ENCODE measurements at places on chromosomes 3 and 15.

DNA sequence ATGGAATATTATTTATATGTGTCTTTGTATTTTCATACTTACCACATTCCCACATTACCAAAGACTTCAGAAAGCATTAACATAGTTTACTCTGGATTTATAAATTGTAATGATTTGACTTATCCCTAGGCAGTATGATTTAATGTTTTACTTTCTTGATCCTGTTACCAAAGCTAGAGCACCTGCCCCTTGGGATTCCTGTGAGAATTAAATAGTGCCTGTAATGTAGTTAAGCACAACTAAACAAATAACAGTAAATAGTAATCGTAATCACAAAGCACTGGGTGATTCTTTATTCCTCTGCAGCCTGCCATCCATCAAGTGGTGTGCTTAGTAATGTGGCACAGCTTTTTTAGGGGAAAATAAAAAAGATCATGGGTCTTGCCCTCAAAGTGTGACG lies 39.1 kb downstream of the ATP2C1 start:
- no peak for DNase-seq

GRCh38 chr3:50123394-50124051 lies 31.6 kb upstream of the SEMA3F start:
- no peak for DNase-seq

DNA sequence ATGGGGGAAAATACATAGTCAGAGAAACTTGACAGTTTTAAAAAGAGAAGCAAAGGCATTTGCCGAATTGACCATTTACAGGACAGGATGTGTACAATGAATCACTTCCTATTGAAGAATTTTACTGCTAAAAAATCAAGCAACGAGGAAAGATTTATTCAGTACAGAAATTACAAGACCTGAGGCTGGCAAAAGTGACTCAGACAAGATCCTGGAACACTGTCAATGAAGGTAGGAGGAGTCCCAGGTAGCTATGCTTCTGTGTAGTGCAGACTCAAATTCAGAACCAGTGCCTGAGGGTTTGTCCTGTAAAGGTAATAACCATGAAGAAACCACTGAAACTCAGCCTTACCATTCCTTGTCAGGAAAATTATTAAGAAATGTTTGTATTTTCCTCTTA lies 120.9 kb downstream of the ZMAT3 start:
- DNase-seq = no peak

GRCh38 chr3:158492685-158493084 lies 78.3 kb upstream of the MLF1 start:
- no peak for DNase-seq

- no peak for DNase-seq
Observed at GRCh38 chr15:77418391-77418965, 1.4 kb downstream of the PEAK1 start.

DNA sequence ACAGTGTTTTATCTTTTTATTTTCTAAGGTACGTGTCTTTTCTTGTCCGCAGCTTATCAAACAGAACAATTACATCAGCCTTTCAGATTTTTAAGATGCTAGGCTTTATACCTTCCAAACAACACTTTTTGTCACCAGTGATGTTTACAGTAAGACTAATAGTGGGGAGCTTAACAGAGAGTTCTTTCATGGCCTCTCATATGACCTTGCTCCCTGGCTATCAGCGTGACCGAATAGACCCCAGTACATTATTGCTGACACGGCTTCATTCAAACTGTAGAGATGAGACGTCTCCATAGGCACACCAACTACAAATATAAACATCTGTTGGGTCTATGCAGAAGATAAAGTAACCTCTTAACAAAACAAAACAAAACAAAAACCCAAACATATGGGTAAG lies 477.6 kb upstream of the KCNMB2 start:
- DNase-seq = no peak

DNA sequence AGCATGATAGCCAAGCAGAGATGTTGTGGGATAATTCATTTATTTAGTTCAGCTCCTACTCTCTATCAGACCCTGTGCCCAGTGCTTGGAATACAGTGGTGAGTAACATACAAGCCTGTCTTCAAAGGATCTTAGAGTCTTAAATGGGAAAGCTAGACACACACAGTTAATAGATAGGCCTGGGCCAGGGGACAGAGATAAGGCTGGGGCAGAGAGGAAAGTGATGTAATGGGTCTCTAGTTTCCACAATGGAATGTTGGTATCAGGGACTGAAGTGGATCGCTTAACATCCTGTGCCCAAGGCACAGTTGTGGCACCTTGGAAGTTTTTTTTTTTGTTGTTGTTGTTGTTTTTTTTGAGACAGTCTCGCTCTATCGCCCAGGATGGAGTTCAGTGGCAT lies 79.9 kb upstream of the POLG start:
- DNase-seq = no peak

All from brain pericyte (primary cell).